ENCODE measurements at places on chromosomes 11 and 22. TPM values are rescaled to one million over a fixed set of nuclear protein-coding genes. Genes with fewer than 3 reads are reported as not detected.

- DNase-seq, result peak; percentile 38
Observed at GRCh38 chr11:75532200-75533048, 6.7 kb upstream of the GDPD5 start.

GRCh38 chr11:95556342-95557163 is 233.0 kb downstream of the FAM76B start:
- no peak for DNase-seq

GRCh38 chr22:23168391-23169042 is 11.8 kb upstream of the BCR start:
- DNase-seq, result no peak

GRCh38 chr11:76120513-76121101 is 85.7 kb downstream of the WNT11 start:
- no peak for DNase-seq

DNA sequence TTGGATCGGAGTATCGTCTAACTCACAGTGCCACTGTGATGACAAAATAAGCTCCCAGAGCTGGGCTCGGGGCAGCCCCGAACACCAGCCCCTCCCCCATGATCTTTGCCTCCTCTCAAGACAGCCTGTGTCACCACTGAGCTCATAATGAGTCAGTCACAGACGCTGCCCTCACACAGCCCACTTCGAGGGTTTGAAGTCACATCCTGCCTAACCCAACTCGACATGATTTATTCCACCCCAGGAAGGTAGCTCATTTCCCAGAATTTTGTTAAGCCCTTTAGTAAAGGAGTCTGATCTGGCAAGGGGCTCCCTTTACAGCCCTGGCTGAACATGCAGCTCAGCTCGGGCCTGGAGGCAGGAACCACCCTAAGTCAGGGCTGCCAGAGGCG is 22.8 kb downstream of the MYH9 start:
- DNase-seq, result peak; percentile 98

USH1C gene
- not detected for total RNA-seq

KCNJ1 gene
- total RNA-seq, result not detected

ESAM gene
- total RNA-seq, result 0.06 TPM

DNA sequence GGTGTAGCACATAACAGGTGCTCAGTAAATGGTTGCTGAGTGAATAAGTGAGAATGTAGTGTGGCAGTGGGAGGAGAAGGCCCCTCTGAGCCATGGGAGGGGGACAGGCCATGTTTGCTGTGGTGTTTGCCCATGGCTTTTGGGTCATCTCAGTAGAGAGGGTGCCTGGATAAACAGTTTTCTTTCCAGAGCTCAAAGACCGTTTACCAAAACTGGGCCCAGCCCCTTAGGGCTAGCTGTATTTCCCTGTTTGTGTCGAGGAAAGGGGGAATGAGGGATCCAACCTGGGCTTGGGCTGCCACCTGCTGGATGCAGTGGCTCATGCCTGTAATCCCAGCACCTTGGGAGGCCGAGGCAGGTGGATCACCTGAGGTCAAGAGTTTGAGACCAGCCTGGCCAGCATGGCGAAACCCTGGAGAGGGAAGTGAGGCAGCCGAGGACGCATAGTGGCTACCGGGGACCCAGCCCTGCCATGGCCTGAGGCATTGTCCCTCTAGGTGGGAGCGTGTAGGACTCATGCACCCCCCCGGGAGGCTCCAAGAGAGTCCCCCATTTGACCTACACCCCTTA is 8.7 kb upstream of the LTO1 start:
- no peak for DNase-seq

HBE1 gene
- not detected for total RNA-seq

Measured in LHCN-M2 (cell line).